Activated T-helper 9 cell treated with anti-CD3 and anti-CD28 coated beads, Interleukin-2, amount 50 U/mL, for 16 hours (primary cell): ENCODE measurements at places on chromosomes 16 and 17.

DNA sequence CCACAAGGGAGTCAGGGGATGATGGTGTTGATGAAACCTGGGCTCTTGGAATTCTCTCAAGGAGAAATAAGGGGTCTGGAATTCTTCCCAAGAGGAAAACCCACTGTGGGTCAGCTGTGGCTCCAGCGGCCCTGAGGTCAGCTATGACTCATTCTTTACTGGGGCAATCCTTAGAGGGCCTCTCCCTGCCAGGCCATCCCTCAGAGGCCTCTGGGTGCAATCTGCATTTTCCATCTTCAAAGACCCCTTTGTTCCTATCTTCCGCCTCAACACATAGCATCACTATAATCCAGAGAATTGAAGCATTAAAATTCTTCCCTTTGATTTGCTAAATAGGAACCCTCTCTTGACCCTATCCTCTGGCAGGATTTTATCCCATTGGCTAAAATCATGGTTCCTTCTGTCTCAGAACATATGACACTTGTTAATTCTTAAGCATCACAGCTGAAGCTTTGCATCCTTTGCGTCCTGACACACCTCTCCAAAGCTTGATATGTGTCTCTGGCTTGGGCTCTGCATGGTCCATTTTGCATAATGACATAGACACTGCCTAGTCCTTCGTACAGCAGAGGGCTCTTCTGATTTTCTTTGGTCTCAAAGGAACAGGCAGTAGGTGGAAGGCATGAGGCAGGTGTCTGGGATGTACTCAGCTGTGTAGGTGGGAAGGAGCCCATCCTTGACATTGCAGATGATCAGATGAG, 4.4 kb upstream of the KRT37 start:
- DNase-seq = no peak

DNA sequence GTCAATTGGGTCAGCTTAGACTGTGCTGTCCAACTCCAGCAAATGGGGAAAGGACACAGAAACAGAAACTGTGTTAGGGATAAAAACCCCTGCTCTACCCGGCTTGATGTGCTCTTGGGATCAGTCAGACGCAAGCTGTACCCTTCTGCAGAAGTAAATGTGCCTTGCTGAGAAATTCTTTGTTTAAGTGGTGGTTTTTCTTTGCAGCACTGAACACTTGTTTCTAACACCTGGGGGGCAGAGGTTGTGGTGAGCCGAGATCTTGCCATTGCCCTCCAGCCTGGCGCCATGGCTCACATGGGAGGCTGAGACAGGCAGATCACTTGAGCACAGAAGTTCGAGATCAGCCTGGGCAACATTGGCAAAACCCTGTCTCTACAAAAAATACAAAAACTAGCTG, 18.5 kb upstream of the ARL4D start:
- no peak for DNase-seq

GRCh38 chr17:28252436-28252835, 66.6 kb upstream of the TMEM97 start:
- DNase-seq = no peak

- DNase-seq = no peak
These were observed 2.1 kb downstream of the CFAP20 start for GRCh38 chr16:58127033-58127556.

DNA sequence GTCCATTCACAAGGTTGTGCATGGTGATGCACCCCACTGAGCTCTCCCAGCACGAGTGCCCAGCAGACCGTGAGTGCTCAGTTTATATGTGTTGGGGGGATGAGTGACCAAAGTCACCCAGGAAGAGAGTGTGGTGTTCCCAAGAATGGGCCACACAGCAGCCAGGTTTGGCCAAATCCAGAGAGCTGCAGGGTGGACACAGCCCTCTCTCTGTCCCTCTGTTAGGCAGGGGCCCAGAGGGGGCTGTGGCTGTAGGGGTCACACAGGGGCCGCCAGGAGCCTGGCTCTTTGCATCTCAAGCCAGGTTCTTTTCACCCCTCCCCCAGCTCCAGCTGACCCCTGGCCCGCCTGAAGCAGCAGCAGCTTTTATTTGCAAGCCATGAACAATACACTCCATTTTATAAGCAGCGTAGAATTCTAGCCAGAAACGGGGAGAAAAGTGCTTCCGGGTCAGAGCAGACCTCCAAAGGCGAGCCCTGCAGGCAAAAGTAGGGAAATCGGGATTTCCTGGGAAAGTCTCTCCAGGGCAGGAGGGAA, 13.3 kb downstream of the COTL1 start:
- DNase-seq = no peak

GRCh38 chr17:37079735-37080134, 131.0 kb downstream of the AATF start:
- no peak for DNase-seq

DNA sequence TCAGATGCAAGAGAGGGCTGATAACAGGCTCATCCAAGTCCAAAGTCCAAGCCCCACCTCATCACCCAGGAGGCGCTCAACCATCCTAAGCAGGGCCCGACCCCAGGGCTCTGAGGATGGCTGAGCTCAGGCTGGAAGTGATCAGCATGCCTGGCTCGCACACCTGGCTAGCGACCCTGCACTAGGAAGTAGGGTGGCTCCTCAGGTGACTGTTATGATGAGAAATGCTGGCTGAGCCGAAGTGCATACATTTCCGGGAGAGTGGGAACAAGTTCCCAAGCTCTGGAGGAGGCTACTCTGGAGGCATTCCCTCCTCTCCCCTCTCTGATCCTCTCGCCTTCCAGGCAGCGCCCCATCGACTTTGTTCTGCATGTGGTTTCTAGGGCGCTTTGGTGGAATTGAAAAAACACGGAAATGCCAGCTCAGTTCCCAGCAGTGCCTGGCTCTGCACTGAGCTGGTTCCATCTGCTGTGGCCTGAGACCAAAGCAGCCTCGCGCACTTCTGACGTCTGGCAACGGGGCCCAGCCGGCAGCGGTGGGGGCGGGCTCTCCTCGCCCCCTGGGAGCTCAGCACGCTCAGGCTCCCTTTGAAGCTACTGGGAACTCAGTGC, 130.3 kb downstream of the IRF8 start:
- DNase-seq = no peak

- no peak for DNase-seq
These were observed at the start of gene CHAD for GRCh38 chr17:50468304-50469207. Gene CHAD, minus strand, starts transcription at chr17:50468880. Its CDS starts 67 bp downstream, at chr17:50468813.
